ENCODE measurements at places on chromosomes 13 and 19. TPM values are rescaled to one million over a fixed set of nuclear protein-coding genes. Genes with fewer than 3 reads are reported as not detected.

DNA sequence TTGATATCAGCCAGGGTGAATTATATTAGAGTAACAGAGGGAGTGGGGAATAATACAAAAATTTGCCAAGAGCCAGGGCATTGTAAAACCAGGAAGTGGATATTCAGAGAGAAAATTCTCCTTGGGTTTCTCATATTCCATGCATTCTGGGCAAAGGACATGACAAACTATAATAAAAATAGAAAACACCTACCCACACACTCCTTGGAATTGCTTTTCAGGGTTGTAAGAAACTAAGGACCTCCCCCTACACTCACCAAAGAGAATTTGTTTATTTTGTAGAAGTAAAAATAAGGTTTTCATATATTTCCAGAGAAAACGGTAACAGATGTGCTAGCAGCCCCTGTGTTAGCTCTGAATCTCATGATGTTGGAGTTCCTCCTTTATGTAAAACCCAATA, 649.6 kb downstream of the SLITRK1 start:
- no peak overlapping the region for H3K27ac ChIP-seq
- H3K4me1 ChIP-seq, result peaks cover 7% of the 10 kb centered on the region
- H3K36me3 ChIP-seq, result no peaks in the 10 kb centered on the region

DNA sequence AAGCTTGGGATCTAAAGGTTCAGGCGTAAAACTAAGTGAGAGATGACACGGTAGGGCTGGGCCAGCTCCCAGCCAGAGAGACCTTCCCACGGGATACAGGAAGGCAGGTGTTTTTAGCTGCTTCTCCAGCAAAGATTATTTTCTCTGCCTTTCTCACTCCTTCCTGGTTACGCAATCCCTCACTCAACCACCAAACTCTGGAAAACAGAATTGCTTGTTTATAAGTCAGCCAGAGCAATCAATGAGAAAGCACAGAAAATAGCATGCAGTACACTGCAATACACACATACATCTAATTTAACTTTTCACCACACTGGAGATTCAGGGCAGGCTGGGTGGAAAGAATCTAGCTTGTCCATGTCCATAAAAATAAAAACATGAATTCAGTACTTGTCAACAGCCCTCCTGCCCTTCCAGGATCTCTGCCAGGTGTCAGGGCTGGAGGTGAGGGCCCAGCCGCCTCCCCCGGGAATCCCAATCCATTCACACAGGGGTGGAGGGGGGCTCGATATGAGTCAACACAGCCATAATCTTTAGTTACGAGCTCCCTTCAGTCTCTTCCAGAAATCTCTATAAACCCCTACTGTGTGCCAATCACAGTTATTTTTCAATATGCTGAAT, 12.2 kb downstream of the RHPN2 start:
- peak; percentile 14 for DNase-seq
- no peak overlapping the region for H3K4me3 ChIP-seq
- H3K27me3 ChIP-seq, result no peaks in the 10 kb centered on the region
- H3K27ac ChIP-seq, result no peak overlapping the region
- H3K36me3 ChIP-seq, result no peaks in the 10 kb centered on the region

The PCDH20 gene
- 0.14 TPM for total RNA-seq

GRCh38 chr13:49877629-49878218, 58.4 kb downstream of the SPRYD7 start:
- no peak overlapping the region for H3K27ac ChIP-seq
- DNase-seq, result no peak
- no peaks in the 10 kb centered on the region for H3K36me3 ChIP-seq
- H3K4me1 ChIP-seq, result no peaks in the 10 kb centered on the region
- H3K4me3 ChIP-seq, result no peak overlapping the region
- no peaks in the 10 kb centered on the region for H3K27me3 ChIP-seq

Data from astrocyte (in vitro differentiated cells and primary cell).